ENCODE measurements at places on chromosomes 5 and 9.

DNA sequence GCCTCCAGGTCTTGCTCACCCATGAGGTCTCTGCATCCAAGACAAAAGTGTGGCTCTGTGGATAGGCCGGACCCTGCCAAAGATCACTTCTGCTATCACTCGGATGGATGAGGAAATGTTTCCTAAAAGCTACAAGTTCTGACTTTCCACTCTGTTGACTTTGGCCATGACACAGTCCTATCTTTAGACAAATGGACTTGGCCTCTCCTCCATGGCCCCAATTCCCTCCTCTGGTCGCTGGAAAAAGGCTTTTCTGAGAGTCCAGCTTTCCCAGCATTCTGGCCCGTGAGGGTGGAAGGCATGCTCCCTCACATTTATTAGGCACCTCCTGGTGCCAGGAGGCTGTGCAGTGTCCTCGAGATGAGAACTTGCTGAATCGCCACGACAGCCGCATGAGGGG, 83.1 kb downstream of the COL27A1 start:
- no peak for DNase-seq

DNA sequence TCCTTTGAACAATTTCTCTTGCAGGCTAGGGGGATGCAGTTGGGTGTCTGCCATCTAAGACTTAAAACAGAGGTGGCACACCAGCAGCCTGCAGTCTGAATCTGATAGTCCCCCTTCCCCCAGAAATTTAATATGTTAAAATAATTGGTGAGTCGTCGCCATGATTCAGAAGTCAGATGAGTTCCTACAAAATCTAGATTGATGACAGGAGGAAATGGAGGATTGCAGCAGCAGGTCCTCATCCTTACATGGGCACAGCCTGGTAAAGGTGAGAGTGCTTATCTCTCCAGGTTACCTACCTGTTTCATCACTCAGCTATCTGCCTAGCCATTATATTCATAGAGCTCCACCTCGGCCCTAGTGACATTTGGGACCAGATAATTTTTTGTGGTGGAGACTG, 112.3 kb downstream of the PCSK1 start:
- no peak for DNase-seq

DNA sequence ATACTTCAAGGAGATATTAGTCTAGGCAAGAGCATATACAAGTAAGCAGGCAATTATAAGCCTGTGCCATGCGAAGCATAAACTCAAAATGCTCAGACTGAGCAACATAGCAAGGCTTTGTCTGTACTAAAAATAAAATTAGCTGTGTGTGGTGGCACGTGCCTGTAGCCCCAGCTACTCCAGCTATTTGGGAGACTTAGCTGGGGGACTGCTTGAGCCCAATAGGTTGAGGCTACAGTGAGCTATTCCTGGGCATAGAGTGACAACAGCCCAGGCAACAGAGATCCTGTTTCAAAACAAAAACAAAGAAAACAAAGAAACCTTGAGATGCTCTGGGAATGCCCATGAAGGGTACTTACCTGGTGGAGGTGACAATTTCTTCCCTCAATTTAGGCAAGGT, 130.5 kb upstream of the ZNF608 start:
- no peak for DNase-seq

- DNase-seq: no peak
Measured at GRCh38 chr9:14343261-14344031, 29.5 kb upstream of the NFIB start.

DNA sequence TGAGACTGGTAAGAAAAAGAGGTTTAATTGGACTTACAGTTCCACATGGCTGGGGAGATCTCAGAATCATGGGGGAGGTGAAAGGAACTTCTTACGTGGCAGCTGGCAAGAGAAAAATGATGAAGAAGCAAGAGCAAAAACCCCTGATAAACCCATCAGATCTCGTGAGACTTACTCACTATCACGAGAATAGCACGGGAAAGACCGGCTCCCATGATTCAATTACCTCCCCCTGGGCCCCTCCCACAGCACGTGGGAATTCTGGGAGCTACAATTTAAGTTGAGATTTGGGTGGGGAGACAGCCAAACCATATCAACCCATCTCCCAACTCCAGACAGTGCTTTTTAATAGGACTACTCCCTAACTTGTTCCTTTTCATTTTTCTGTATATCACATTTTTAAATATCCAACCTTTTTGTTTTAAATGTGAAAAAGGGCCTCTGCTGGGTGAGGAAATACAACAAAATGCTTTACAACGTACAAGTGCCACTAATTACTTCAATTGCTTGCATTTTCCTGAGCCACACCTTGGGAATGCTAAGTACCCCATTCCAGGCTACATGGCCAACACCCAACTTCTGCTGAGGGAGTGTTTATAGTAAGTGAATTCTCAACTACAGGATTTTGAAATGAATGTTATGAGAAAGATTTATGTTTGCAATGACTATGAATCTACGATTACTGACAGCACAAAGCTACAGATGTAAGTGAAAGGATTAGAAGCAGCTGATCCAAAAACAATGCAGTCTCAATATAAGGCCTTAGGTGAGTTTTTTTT, 294.1 kb upstream of the CD180 start:
- no peak for DNase-seq

DNA sequence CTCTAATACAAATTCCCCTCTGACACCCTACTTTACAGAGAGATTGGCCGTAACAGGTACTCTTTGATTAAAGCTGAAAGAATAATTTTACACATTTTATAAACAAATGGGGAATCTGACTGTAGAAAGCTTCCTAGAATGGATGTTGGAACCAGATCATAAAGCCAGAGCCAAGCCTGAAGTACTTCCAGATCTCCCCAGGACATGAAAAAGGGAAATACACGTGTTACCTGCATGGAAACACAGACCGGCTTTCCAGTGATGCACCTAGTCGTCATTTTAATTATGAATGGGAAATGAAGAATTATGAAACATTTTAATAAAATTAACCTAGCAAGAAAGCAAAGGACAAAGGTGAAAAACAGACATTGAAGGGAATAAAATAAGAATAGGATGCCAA, 66.5 kb downstream of the ERCC6L2 start:
- DNase-seq: no peak

DNA sequence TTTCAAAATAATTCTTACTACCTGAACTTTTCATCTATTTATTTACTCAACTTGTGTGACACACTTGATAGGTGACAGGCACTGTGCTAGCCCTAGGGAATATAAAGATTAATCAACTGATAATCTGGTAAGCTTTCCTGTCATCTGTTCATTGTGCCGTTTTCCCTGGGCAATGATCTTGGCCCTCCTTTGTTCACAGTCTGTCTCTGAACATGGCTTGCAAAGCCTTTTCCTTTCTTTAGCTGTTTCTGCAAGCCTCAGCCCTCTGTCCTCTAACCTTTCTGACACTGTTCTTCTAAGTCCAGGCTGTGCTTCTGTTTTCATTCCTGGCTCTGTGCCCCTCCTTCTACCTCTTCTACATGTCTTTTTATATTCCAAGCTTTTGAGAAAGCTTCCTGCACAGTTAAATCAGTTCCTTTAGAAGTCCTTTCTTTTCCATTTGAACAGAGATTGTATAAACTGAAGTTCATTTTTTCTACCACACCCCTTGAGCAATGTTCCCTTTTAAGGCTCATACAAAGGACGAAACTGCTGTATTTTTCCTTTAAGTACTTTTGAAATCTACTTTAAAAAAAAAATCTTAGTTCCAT, 803.0 kb upstream of the ZNF608 start:
- no peak for DNase-seq

GRCh38 chr9:92426501-92427145, 2.4 kb upstream of the OMD start:
- no peak for DNase-seq

GRCh38 chr5:144015961-144016360, 154.5 kb downstream of the YIPF5 start:
- DNase-seq: no peak

- no peak for DNase-seq
Measured at GRCh38 chr5:14174230-14174636, 31.1 kb downstream of the TRIO start.

DNA sequence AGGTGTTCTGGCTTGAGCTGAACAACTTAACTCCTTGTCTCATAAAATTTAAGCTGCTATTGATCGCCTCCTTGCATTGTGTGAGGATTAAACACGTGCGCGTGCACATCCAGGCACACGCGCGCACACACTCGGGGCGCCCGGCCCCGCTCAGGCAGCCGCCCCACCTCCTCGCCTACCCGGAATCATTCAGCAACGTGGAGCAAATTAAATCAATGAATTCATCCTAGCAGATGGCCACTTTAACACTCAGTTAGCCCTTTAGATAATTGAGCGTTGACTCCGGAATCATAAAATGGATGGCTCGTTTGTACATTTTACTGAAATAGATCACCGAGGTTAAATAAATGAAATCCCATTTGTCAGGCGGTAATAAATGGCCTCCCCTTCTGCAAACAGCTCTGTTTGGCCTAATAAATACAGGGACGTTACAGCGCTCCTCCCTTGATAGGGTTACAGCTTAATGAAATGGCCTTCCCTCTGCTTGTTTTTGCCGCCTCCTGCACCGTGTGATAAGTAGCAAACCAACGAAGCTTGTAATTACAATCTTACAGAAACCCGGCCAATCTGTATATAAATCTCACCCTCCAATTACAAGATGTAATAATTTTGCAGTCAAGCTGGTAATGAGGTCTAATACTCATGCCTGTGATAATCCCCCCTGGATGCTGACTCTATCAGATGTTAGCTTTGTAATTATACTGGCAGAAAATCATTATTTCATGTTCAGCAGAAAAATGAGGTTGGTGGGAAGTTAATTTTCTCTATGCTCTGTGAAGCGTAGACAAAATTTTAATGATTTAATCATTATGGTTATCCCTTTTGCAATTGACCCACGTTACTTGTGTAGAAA, 229.7 kb upstream of the IRX4 start:
- no peak for DNase-seq

DNA sequence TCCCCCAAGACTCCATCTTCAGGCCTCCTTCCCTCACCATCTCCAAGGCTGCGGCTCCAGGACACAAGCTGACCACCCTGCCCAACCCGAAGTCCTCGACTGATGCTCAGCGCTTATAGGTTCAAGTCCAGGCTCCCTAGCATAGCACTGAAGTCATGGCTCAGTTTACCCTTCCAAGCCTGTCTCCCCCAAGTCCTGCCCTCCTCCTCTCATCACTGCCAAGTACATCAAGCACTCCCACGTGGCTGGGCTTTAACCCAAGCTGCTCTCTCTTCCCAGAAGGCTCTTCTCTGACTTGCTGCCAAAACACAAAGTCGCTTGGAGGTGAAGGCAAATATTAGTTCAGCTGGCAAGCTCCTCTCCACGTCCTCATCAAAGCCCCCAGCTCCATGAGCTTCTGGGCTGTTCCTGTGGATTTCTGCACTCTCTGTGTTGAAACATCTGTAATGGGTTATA, 22.1 kb upstream of the MARCHF6 start:
- DNase-seq: no peak

DNA sequence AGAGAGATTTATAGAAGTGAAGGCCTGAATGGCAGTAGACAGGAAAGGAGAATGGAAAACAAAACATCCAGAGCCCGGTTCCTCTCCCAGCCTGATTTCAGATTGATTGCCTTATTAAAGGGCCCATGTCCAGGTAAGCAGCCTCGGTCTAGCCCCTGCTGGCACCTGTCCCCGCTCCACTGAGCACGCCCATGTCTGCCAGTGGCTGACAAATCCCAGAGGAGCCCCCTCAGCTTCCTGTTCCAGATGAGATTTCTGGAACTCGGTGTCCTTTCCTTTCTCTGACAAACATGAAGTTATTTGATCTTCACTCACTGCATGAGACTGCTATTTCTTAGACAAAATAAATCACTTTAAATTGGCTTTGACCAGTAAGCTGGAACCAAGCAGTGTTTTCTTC, 187.0 kb upstream of the ADCY2 start:
- DNase-seq: no peak

DNA sequence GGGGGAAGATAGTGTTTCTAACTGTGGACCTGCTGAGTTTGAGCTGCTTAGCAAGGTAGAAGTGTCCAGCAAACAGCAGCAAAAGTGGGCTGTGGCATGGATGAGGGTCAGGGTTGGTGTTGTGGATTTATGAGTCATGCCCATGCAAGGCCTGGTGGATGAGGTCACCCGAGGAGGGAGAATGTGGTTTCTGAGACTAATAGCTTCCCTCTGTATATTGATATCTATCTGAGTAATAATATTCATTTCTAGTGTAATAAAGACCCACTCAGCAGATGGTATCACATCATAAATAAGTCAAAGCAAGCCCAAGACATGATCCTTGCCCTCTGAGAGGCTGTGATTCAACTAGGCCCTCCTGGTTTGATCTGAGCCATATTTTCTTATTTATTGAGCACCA, 597.8 kb upstream of the CLINT1 start:
- DNase-seq: no peak

GRCh38 chr9:134666208-134666607, 24.6 kb downstream of the COL5A1 start:
- DNase-seq: no peak

GRCh38 chr5:53479590-53480415, 626 bp upstream of the FST start:
- peak; percentile 21 for DNase-seq

DNA sequence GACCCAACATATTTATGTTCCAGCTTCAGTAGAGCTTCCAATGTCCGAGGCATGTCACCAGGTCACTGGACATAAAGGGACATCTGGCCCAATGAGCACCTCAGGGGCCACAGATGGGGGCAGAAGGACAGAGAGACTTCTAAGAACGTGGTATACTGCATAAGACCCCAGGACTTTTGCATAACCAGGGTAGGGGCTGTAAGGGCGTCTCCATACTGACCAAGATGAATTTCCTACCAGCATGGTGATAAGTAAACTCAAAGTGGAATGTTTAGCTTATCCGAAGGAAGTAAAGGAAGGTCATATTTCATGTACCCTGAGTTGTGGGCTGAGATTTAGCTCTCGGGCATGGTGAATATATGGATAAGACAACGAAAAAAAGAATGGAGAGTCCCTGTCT, 17.5 kb upstream of the COL27A1 start:
- DNase-seq: no peak

DNA sequence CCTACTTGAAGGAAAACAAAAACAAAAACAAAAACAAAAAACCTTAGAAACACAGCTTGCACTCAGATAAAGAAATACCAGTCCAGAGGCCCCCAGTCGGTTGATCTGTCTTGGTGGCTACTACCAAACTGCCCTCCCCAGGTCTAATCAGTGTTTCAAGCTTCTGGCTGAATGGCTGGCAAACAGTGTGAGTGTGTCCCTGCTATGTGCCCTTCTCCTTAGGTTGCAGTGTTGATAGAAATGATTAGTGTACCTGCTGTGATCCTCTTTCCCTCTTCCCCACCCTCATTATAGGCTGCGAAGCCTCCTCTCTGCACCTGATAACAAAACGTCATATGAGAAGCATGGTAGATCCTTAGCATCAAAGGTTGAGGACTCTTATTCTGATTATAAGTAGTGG, 12.8 kb downstream of the NR4A3 start:
- DNase-seq: no peak

GRCh38 chr9:124164811-124165210, 92.9 kb upstream of the NEK6 start:
- no peak for DNase-seq

- DNase-seq: no peak
Measured at GRCh38 chr5:137462816-137463520, 36.2 kb downstream of the SPOCK1 start.

GRCh38 chr5:68428231-68428811, 212.8 kb downstream of the PIK3R1 start:
- DNase-seq: no peak

Measured in stimulated activated CD4-positive, alpha-beta T cell treated with anti-CD3 and anti-CD28 coated beads, Interleukin-4, amount 100 ng/mL, for 4 hours (primary cell).